ENCODE measurements at places on chromosomes 4 and X. TPM values are rescaled to one million over a fixed set of nuclear protein-coding genes. Genes with fewer than 3 reads are reported as not detected.

The CENPE gene
- 1.2 TPM for total RNA-seq

The XG gene
- total RNA-seq = 3.4 TPM

The FBXW7 gene
- total RNA-seq = 37.9 TPM

The VCX3A gene
- total RNA-seq = not detected
